ENCODE measurements at places on chromosomes 13 and 19.

DNA sequence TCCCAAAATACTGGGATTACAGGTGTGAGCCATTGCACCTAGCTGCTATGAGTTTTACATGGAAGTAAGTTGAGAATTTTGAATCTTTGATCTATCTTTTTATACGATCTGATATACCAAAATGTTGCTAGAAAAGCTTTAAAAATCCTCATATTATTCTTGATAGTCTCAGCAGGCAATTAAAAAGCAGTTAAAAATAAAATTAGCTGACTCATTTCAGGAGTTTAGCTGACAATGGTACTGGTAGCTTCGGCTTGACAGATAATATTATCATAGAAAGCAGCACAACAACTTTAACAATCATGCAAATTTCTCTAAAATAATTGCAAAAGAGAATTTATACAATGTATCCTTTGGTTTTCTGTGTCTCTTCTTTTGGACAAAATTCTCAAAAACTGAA, 9.6 kb upstream of the FOXO1 start:
- no peak for DNase-seq

GRCh38 chr19:8395621-8396082, 5.5 kb downstream of the RAB11B start:
- DNase-seq: peak; percentile 34

GRCh38 chr19:43423779-43424178, 9.1 kb downstream of the TEX101 start:
- DNase-seq: no peak

GRCh38 chr19:43532962-43533545, at the start of gene ZNF575:
Gene ZNF575, plus strand, starts transcription at chr19:43533188. Its CDS starts 1,235 bp downstream, at chr19:43534423.
- DNase-seq: peak; percentile 93

- no peak for DNase-seq
These were observed 17.3 kb downstream of the ANKRD24 start for GRCh38 chr19:4199699-4200293.

- no peak for DNase-seq
These were observed 264.0 kb downstream of the TBC1D4 start for GRCh38 chr13:75217949-75218348.

DNA sequence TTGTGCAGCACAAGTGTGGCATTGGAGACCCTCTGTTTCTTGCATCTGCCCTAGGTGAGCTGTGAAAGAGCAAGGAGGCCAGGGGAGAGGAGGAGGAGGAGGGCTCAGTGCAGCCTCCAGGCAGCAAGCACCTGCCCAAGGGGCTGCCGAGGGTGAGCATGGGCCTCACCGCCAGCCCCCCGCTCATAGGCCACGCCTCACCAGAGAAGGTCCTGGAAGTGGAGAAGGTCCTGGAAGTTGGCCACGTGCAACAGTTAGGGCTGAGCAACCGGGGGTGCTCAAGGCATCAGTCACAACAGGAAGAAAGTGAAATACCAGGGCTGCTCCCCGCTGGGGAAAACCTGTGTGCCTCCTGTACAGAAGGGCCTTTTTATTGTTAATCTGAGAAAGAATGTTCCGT, 168.9 kb downstream of the TEX29 start:
- DNase-seq: no peak

- no peak for DNase-seq
These were observed 1299.9 kb upstream of the MIR17HG start for GRCh38 chr13:90047600-90047999.

- DNase-seq: no peak
These were observed 14.4 kb downstream of the MEF2B start for GRCh38 chr19:19155495-19156219.

GRCh38 chr13:56393549-56393948, 747.2 kb upstream of the PRR20A start:
- no peak for DNase-seq

DNA sequence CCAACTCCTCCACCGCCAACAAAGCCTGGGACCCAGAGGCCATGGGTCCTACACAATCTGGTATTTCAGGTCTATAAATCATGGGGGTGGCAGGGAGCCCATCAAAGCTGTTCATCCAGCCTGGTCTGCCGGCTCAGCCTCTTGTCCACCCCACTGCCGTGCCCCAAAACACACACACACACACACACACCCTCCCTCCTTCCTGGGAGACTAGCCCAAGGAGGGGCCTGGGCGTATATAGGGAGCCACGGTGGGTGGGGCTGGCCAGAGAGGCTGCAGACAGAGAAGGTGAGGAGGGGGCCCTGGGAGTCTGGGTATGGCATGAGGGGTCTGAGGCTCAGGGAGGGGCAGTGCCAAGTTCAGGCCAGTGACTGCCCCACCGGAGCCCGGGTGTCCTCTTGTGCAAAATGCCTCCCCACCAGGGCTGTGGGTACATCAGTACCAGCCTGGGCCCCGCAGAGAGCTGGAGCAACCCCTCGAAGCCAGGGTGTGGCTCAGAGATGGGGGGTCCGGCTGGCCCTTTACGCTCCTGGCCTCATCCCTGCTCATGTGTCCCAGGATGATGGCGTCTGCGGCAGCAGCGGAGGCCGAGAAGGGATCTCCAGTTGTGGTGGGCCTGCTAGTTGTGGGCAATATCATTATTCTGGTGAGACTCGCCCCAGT, at the start of gene UPK1A:
UPK1A (plus strand) TSS at position 267 of the 663 bp plus-strand sequence; CDS start at position 563, 296 bp downstream.
- DNase-seq: no peak
